ENCODE measurements at places on chromosomes 3 and 15.

GRCh38 chr3:12866836-12867235 lies 25.5 kb upstream of the RPL32 start:
- no peak for DNase-seq

DNA sequence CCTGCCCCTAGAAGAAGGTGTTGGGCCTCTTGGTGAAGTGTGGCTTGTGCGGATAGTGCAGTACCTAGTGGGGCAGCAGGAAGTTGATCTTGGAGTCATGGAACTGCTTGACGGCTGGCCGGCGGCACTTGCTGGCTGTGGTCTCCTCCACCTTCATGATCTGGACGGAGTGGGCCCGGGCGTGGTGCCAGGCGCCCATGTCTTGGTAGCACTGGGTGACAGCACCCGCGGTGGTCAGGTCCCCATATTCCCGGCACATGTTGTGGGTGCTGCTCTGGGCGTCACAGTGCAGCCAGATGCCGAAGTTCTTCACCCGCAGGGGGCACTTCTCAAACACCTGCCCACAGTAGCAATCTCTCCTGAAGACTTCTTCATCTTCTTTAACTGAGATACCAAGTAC lies 30.7 kb downstream of the EXOG start:
- no peak for DNase-seq

- peak; percentile 39 for DNase-seq
Measured at GRCh38 chr15:43903864-43904290, 77.1 kb downstream of the WDR76 start.

- DNase-seq = no peak
Measured at GRCh38 chr3:136036306-136036705, 70.8 kb downstream of the PPP2R3A start.

DNA sequence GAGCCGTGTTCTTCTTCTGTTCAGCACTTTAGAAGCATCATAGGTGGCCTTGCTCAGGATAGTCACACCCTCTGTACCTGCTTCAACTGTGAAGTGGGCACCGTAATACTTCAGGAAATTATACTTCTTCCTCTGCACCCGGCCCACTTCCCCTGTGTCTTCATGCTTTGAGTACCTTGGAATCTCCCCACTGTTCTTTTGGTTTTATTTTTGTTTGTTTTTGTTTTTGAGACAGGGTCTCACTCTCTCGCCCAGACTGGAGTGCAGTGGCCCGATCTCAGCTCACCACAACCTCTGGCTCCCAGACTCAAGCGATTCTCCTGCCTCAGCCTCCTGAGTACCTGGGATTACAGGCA lies 1.7 kb downstream of the P2RY14 start:
- no peak for DNase-seq

DNA sequence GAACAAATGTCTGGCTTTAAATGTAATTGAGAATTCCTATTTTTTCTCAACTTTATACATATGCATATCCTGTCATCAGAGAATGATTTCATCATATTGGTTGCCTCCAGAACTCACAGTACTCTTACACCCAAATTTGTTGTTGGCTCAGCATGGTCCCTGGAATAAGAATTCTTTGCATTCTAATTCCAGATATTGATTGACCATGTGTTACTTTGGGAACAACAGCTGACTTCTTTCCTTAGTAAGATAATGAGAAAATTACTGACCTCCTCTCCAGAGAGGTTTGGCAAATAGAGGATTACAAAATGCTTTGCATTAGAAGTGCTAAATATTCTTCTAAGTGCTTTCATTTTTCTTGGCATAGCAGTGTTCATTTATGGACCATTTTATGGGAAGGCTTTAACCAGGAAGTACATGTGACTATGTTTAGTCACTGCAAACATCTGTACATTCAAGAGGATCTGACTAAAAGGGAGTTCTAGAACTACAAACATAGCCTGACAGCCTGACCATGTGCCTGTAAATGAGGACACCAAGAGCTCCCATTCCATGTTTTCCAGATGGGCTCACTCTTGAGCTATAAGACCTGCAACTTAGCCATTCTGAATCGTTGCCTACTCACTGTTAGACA lies 391.6 kb upstream of the DPPA4 start:
- DNase-seq = no peak

All from effector CD4-positive, alpha-beta T cell (primary cell).